Anterior cingulate cortex (tissue), 58 donors: ENCODE measurements at places on chromosomes 16 and 17.
A peak's percentile ranks its signal among the peaks of the same experiment; 100 is the strongest.

GRCh38 chr16:50699326-50700159, 6.1 kb downstream of the NOD2 start:
- no peak for DNase-seq

DNA sequence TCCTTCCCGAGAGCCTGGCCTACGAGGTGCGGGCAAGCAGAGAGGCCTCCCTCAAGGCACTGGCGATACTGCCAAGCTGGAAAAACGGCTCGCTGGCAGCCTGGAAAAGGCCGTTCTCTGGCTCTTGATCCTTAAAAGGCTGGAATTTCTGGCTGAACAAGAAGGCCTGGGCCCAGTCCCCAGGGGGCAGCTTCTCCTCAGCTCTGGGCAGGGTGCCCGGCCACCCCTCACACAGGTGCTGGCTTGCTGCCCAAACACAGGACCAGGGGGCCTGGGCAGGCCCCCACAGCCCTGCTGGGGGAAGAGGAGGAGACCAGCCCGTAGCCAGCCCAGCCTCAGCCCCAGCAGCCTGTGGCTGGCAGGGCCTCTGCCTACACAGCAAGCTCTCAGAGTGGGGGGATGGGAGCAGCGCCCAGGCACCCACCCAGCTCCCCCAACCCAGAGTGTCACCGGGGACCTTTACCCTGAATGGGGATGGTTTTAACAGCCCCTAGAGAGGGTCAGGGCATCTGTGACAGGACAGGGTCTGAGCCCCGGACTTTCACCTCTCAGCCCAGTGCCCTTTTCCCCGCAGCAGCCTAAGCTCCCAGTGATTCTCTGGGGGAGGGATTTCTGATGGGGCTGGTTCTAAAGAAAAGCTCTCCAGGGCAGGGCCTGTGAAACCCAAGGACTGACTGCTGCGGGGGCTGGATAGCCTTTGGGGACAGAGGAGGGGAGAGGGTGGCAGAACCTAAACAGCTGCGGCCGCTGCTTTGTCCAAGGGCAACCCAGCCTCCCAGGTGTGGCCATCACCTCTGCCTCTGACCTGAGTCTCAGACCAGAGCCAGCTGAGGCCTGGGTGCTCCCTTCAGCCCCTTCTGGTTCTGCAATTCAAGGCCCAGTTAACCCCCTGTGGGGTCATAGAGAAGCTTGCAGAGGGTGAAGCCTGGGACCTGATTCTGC, 38.6 kb upstream of the TOB1 start:
- DNase-seq = peak; percentile 52

GRCh38 chr16:24098896-24099295, 157.2 kb upstream of the CACNG3 start:
- DNase-seq = no peak

- DNase-seq = no peak
These were observed 5.6 kb downstream of the SPATA32 start for GRCh38 chr17:45256114-45256966.

- DNase-seq = no peak
These were observed 20.9 kb downstream of the MAP1LC3B start for GRCh38 chr16:87412996-87413421.

DNA sequence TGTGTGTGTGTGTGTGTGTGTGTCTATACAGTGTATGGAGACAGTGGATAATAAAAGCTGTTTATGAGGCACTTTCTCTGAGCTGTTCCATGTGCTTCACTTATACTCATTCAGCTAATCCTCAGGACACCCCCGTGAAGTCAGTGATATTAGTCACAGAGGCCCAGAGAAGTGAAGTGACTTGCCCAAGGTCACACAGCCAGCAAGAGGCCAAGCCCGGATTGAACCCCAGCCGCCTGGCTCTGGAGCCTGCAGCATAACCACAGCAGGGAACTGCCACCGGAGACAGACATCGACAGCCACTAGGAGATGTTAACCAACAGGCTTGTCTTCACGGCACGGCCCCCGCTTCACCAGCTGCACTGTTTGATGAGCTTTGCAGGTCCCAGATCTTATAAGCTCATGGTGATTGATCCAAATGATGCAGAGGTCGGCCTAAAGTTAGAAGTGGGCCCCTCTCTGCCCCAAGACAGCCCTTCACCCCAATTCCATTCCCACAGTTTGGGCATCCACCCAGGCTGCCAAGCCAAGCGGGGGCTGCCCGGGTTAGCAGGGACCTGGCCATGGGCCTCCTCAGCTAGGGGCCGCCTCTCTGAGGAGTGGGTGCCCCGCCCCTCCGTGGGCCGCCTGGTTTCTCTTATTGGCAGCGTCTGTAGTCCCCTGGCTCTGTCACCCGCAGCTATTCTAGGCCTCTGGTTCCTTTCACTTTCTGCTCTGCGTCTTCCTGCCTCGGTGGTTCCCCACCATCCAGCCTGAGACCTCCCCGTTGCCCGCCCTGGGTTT, 30.9 kb downstream of the SOCS1 start:
- DNase-seq = no peak

GRCh38 chr17:31072186-31072585, 22.6 kb upstream of the NF1 start:
- no peak for DNase-seq

DNA sequence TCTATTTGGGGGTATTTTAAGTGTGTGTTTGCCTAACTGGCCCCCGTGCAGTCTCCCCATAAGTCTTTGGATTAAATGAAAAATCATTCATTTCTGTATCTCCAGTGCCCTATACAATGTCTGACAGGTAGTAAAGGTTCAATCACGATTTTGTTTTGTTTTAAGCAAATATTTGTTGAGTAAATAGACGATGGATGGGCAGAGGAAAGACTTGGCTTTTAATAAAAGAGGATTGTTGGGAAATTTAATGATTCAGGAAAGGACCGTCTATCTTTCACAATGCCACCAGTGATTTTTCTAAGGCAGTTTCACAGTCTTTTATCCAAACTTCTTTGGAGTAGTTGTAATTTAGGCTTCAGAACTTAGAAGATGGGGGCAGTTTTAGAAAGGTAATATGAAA, 636.6 kb upstream of the GOT2 start:
- DNase-seq = no peak

DNA sequence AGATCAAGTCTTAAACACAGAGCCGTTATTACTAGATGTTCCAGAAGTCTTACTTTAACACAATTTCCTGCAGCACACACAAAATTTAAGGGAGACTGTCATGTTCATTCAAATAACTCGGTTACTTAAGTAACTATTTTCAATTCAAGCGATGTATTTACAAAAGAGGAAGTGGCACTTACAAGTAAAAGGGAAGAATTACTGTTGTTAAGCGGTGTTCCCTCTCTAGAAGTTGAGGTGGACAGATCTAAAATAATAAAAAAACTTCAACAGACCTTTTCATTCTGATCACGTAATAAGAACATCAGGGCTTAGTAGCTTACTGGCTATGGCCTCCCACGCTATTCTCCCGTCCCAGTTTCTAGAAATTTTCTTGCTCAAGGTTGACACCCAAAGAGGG, 26.2 kb upstream of the TXNDC11 start:
- DNase-seq = no peak

DNA sequence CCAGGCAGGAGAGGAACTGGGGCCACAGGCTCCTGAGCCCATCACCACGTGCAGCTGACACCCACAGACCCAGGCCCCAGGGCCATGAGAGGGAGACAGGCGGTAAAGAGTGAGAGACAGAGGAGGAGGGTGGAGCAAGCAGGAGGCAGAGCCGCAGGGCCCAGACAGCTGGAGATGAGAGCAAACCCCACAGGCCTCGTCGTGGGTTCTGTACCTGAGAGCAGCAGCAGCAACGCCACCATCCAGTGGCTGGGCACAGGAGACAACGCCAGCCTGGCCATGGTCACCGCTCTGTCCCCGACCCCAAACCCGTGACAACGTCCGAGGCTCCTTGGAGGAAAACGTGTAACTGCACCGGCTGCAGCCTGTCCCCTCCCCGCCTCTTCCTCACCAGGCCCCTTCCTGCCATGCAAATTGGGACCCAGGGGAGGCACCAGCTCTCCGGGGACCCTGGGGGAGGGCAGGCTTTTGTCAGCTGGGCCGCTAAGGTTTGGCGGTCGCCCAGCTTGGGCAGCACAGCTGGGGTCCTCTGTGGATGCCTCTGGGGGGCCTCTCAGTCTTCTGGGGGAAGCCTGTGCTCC, at the start of gene CD79B:
Gene CD79B (minus strand): TSS at position 351 of the 581 bp plus-strand sequence. CDS start 70 bp downstream, at position 281.
- no peak for DNase-seq

DNA sequence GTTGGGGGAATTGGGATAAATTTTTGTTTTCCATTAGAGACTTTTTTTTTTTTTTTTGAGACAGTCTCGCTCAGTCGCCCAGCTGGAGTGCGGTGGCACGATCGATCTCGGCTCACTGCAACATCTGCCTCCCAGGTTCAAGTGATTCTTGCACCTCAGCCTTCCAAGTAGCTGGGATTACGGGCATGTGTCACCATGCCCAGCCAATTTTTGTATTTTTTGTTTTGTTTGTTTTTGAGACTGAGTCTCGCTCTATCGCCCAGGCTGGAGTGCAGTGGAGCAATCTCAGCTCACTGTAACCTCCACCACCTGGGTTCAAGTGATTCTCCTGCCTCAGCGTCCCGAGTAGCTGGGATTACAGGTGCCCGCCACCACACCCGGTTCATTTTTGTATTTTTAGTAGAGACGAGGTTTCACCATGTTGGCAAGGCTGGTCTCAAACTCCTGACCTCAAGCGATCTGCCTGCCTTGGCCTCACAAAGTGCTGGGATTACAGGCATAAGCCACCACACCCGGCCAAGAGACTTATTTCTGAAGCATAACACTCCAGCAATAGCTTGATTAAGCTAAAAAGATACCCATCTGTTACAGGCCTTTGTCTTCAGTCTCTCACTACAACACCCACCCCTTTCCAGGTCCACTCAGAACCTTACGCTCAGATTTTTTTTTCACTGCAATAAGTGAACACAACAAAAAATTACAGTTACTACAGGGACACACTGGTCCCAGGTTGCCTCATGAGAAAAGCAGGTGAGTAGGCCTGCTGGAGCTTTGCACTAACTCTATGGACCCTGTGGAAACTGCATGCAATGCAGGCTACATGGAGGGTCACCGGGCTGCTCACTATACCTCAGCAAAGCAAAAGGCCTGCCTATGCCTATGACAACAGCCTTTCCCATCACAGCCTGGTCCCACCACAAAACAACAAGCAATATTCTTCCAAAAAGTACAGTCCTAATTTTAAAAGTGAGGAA, 34.6 kb downstream of the KANSL1 start:
- DNase-seq = no peak

DNA sequence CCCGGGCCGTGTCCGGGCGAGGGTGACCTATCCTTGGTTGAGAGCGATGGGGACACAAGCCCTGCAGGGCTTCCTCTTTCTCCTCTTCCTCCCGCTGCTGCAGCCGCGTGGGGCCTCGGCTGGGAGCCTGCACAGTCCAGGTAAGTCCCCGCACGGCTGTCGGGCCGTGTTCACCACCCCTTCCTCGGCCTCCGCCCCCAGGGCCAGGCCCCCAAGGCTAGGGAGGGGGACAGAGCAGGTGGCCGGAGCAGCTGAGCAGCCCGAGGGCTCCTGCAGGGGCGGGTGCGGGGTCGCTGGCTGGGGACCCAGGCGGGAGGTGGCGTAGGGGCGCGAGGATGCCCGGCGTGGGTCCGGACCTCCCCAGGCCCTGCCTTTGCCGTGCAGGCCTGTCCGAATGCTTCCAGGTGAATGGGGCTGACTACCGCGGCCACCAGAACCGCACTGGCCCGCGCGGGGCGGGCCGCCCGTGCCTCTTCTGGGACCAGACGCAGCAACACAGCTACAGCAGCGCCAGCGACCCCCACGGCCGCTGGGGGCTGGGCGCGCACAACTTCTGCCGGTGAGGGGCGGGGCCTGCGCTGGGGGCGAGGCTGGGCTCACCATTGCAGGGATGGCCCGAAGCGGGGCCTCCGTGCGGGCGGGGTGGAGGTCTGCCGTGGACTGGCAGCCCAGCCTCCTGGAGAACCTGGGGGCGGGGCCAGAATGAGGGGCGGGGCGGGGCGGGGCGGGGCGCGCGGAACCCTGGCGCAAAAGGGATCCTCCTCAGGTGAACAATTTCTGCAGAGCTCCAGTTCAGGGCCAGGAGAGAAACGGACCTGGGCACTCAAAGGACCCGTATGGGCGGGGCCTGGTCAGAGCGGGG, 631 bp downstream of the KREMEN2 start:
- no peak for DNase-seq

GRCh38 chr16:31414706-31415105, 13.5 kb downstream of the COX6A2 start:
- no peak for DNase-seq

GRCh38 chr16:65545413-65545956, 423.6 kb upstream of the CDH11 start:
- DNase-seq = no peak

- no peak for DNase-seq
These were observed 40.3 kb upstream of the MRPS23 start for GRCh38 chr17:57889892-57890856.

DNA sequence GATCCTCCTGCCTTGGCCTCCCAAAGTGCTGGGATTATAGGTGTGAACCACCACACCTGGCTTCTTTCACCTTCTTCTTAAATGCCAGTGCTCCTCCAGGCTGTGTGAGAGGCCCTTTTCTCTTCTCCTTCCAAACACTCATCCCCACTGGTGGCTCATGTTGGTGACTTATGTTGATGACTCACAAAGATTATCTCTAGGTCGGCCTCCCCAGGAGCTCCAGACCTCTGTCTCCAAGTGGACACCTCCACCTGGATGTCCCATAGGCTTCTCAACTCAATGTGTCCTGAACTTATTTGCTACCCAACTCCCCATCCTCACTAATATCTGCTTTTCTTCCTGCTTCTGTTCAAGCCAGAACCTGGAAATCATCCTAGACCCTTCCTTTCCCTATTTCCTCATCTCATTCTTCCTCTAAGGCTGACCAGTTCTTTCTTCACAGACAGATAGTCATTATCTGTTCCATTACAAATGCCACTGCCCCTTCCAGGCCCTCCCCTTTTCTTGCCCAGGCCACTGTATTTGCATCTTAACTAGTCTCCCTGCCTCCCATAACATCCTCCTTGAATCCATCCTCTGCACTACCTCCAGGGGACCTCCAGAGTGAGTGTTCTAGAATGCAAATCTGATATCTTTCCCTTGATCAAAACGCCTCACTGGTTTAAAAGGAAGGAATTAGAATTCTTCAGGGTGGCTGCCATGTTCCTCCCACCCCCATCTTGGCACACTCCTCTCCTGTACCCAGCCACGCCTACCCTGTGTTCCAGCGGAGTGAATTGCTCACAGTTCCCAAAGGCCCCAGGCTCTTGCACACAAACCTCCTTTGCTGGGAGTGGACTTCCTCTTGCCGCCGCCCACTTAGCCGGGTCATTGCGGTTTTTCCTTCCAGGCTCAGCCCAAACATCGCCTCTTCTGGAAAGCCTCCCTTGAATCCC, 34.8 kb upstream of the FBXO47 start:
- no peak for DNase-seq

GRCh38 chr16:78583441-78583840, 484.0 kb downstream of the WWOX start:
- DNase-seq = no peak

GRCh38 chr17:39866013-39866730, 1.8 kb upstream of the ZPBP2 start:
- no peak for DNase-seq

- no peak for DNase-seq
These were observed 2.3 kb downstream of the LIMD2 start for GRCh38 chr17:63697341-63698286.
